CD4-positive, alpha-beta memory T cell (primary cell): ENCODE measurements at places on chromosomes 4 and X. TPM values are rescaled to one million over a fixed set of nuclear protein-coding genes. Genes with fewer than 3 reads are reported as not detected.

Gene RAB40AL
- 0.64 TPM for total RNA-seq

Gene YTHDC1
- total RNA-seq = 187 TPM

Gene TCP11X2
- total RNA-seq = not detected

Gene SRPK3
- total RNA-seq = not detected

Gene MAGEE2
- total RNA-seq = not detected

Gene DAPP1
- 23.0 TPM for total RNA-seq

Gene ANAPC10
- 14.8 TPM for total RNA-seq

Gene VGLL1
- not detected for total RNA-seq

Gene LONRF3
- 10.6 TPM for total RNA-seq

Gene GPRASP1
- 51.7 TPM for total RNA-seq

Gene CC2D2A
- total RNA-seq = 0.22 TPM

Gene CT45A1
- total RNA-seq = not detected

Gene VCX2
- total RNA-seq = not detected

Gene FAM184B
- not detected for total RNA-seq

Gene KLHL4
- not detected for total RNA-seq

Gene TBC1D9
- 0.67 TPM for total RNA-seq

Gene NUP62CL
- total RNA-seq = 2.3 TPM

Gene SHOX
- total RNA-seq = not detected

Gene MAOA
- total RNA-seq = not detected

Gene WDR44
- 24.1 TPM for total RNA-seq

Gene EVC
- total RNA-seq = 2.9 TPM

Gene CTAG2
- not detected for total RNA-seq

Gene PRSS48
- total RNA-seq = not detected

Gene CXorf49
- not detected for total RNA-seq

Gene FAM90A26
- not detected for total RNA-seq

Gene HSD17B13
- 0.35 TPM for total RNA-seq

Gene RAB33A
- total RNA-seq = 10.1 TPM

Gene AR
- total RNA-seq = 0.15 TPM

Gene PNMA5
- total RNA-seq = 0.29 TPM

Gene DDX53
- not detected for total RNA-seq

Gene NEUROG2
- not detected for total RNA-seq

Gene DCTD
- 66.6 TPM for total RNA-seq
